Stimulated activated CD8-positive, alpha-beta memory T cell treated with anti-CD3 and anti-CD28 coated beads, Interleukin-4, amount 100 ng/mL, for 1 hour (primary cell): ENCODE measurements at places on chromosomes 3 and 15.

DNA sequence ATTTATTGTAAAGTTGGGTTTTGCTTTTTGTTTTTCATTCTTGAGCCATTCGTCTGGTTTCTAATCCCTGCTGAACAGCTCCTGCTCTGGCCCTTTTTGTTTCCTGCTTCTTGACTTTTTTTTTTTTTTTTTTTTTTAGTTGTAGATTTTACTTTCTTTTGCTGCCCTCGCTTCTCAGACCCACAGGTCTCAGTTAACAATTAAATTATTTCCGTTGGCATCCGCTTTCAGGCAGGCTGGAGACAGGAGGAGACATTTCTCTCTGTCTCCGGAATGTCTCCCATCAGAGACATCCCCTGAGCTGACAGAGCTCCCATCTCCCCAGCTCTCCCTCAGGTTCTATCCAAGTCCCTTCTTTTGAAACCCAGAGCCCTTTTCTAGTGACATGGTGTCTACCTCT, 68.6 kb downstream of the SLC6A6 start:
- DNase-seq, result no peak

GRCh38 chr15:67396114-67396513, 124.8 kb upstream of the C15orf61 start:
- no peak for DNase-seq

- DNase-seq, result no peak
These were observed 130.1 kb downstream of the EDEM1 start for GRCh38 chr3:5317557-5317956.

DNA sequence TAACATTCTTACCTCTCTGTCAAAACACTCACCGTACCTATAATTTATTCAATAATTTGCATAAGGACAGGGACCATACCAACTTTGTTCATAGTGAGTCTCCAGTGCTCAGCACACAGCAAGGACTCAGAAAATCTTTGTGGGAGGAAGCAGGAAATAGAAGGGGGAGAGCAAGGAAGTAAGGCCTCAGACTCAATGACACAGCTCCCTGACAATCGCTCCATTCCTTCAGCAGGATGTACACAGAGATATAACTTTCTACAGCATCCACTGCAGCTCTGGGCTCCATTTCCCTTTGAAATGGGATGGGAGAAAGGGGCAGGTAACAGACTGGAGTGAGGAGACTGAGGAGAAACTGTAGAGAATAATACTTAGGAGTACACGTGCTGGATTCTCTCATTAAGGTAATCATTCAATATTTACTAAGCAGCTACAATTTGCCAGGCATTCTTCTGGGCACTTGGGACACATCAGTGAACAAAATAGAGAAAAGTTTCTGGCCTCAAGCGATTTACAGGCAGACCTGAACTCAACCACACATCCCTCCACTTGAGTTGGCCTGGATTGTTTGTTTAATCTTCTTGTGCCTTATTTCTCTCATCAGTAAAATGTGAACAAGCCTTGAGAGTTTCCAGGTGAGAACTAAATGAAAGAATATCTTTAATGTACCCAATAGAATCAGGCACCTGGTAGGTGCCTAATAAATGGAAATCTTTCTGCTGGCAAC, 330.3 kb upstream of the THBS1 start:
- DNase-seq, result no peak

DNA sequence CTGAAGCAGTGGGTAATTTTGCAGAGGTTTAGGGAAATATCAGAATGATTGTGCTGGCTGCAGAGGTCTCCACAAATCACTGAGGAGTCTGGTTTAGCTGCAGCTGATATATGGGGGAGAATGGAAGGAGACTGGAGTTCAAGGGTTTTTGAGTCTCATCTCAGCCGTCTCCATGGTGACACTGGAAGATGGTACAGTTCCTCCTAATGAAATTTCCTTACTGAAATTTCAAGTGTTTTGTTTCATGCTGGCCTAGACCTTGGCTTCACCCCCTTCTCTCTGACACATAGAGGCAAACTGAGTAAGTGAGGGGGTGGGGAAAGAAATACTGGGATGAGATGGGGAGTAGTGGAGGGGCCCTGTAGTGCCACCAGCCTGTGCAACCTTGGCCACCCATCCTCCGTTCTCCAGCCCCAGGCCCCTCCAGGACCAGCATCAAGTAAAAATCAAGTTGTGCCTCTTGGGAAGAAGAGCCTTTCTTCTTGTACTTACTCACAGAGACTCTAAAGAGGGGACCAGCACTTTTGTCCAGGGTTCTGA, 17.8 kb upstream of the MORF4L1 start:
- DNase-seq, result no peak

- DNase-seq, result no peak
These were observed 79.1 kb downstream of the VGLL4 start for GRCh38 chr3:11564577-11565001.
